H9 (cell line): ENCODE measurements at places on chromosomes 7 and 10. TPM values are rescaled to one million over a fixed set of nuclear protein-coding genes. Genes with fewer than 3 reads are reported as not detected.

Gene IFIT5
- total RNA-seq = 2.1 and 2.3 TPM in 2 replicates

DNA sequence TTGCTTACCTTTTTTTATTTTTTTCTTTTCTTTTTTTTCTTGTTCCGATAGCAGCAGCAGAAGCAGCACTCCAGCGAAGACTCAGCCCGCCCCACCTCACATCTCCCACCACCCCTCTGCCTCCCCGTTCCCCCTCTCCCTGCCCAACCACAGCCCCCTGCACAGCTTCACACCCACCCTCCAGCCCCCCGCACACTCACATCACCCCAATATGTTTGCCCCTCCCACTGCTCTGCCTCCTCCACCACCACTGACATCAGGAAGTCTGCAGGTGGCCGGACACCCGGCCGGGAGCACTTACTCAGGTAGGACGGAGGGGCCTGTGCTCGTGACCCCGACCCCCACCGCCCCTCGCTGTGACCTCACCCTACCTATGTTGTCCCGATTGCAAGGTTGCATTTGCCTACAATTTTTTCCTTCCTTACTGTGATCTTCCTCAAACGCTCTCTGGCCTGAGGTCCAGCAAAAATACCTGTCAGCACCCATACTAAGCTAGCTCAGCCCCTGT, 367.2 kb upstream of the GALNT17 start:
- DNase-seq = no peak

DNA sequence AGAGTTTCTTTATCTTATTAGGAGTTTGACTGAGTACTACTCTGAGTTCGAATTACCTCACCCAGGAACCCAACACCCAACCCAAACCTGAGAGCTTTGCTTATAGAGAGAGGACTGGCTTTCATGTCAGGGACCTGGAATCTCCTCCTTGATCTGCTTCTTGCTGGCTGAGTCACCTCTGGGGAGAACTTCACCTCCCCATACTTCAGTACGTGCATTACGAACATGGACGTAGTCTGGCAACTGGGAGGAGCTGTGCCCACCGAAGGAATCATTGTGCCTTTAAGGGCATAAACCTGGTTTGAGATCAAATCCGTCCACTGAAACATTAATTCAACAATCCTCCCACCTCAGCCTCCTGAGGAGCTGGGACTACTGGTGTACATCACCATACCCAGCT, 12.2 kb upstream of the PSAP start:
- no peak for DNase-seq

- DNase-seq = no peak
These were observed 756.4 kb upstream of the MBL2 start for GRCh38 chr10:53528974-53529373.

- no peak for DNase-seq
These were observed 13.5 kb upstream of the TSPAN13 start for GRCh38 chr7:16739863-16740622.

GRCh38 chr10:100567249-100567648, 31.5 kb downstream of the HIF1AN start:
- DNase-seq = peak; percentile 26

GRCh38 chr10:8138471-8138870, 84.0 kb downstream of the GATA3 start:
- no peak for DNase-seq
